ENCODE measurements at places on chromosomes 16 and 17. TPM values are rescaled to one million over a fixed set of nuclear protein-coding genes. Genes with fewer than 3 reads are reported as not detected.
A peak's percentile ranks its signal among the peaks of the same experiment; 100 is the strongest.

Gene TBC1D3G
- not detected for total RNA-seq

Gene C1QTNF1
- total RNA-seq: 0.67 TPM

DNA sequence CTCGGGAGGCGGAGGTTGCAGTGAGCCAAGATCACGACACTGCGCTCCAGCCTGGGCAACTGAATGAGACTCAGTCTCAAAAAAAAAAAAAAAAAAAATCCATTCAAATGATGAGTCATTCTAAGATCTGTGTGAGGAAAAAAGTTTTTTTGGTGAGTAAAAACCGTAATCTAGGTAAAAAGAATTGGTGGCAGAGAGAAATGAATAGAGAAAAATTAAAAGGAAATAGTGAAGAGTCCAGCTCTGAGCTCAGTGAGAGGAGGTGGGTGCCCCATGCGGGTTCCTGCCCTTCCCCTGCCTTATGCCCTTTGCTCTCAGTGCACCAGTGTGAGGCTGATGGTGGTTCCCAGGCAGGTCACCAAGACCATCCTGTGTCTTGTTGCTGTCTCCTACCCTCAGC, 20.9 kb downstream of the GAN start:
- no peak for DNase-seq

- peak; percentile 49 for DNase-seq
These were observed 109.6 kb upstream of the GOT2 start for GRCh38 chr16:58843675-58844074.

- DNase-seq: no peak
These were observed 414.4 kb upstream of the EEF2KMT start for GRCh38 chr16:5512014-5512413.

All from H7 (cell line).